ENCODE measurements at places on chromosomes 11 and 22.
A peak's percentile ranks its signal among the peaks of the same experiment; 100 is the strongest.

GRCh38 chr11:67261946-67262681, 4.2 kb upstream of the GRK2 start:
- no peak for DNase-seq

DNA sequence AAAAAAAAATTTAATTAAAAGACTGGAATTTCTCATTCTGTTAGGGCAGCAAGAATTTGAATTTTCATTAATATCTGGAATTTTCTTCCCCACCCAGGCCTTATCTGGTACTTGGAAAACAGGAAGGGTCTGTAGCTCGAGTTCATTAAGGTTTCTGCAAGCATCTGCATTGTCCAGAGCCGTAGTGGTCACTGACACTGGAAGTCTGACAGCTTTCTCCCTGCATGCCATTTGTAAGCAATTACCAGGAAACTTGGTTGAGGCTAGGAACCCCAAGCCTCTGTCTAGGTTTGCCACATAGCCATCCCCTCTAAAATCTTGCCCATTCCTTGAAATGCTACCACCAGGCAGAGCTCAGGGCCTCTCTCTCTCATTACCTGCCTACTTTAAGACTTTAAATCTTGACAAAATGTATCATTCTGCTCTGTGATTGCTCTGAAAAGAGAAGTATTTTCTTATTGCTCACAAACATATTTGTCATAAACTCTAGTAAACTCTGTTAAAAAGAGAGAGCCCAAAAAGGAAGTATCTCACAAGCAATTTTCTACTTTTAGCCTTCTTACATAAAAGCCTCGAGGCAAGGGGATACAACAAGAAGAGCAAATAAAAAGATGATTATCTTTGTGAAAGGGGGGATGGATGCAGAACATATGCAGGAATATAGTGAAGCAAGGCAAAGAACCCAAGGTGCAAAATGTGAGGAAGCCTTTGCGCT, 5.5 kb upstream of the PGM2L1 start:
- DNase-seq: no peak

DNA sequence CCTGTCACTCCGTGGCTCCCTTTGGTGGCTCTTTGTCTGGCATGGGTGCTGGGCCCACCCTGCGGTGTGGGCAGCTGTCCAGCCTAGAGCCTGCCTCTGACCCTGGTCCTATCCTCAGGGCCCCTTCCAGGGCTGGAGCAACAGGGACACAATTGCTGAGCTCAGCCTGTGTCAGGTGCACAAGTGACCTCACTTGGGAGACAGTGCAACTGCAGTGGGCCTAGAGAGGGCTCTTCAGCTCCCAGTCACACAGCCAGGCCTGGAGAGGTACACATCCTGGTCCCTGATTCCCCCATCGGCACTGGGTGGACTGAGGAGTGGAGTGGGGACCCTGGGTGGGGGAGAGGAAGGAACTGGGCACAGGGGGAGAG, 43.9 kb downstream of the RTN4R start:
- DNase-seq: no peak

DNA sequence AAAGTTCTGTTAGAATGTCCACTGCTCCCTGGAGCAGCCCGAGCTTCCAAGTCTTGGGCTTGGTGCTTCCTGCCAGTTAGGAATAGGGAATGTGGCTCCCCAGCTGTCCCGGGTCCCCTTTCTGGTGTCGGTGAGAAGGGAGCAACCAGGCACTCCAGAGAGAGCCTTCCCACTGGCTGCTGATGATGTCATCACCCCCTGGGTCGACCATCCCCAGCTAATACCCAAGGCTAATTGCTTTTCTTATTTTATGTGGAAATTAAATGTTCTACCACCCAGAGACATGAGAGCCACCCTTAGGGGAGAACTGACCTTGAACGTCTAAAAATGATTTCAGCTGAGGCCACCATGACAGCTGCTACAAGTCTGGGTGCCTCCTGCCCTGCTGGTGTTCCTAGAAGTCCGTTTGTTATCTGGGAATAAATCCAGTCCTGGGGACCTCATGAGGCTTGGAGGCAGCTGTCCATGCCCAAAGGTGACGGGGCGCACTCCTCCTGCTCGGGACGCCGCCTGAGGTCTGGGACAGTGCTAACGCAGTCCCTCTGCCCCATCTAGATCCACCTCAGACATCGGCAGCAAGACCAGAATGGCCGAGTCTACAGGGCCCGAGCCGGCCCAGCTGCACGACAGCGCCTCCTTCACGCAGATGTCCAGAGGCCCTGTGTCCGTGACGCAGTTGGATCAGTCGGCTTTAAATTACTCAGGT, 42.3 kb downstream of the C11orf91 start:
- DNase-seq: no peak

DNA sequence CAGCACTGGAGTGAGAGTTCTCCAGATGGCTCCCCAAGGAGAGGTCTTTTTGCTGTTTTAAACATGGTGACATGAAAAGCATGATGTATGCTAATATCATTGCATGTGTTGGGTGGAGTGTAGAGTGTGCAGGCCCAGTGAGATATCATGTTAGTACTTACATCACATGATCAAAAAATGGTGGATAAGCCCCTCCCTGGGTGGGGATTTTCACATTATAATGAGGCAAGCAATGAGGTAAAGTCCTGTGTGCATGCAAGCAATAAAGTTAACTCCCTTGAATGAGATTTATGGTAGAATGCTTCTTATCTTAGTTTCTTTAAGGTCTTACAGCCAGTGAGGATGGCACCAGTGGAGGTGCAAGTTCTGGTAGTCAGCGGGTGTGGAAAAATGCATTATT, 8.5 kb downstream of the FAM111B start:
- DNase-seq: no peak

- DNase-seq: no peak
Measured at GRCh38 chr11:130709531-130709930, 206.7 kb downstream of the SNX19 start.

DNA sequence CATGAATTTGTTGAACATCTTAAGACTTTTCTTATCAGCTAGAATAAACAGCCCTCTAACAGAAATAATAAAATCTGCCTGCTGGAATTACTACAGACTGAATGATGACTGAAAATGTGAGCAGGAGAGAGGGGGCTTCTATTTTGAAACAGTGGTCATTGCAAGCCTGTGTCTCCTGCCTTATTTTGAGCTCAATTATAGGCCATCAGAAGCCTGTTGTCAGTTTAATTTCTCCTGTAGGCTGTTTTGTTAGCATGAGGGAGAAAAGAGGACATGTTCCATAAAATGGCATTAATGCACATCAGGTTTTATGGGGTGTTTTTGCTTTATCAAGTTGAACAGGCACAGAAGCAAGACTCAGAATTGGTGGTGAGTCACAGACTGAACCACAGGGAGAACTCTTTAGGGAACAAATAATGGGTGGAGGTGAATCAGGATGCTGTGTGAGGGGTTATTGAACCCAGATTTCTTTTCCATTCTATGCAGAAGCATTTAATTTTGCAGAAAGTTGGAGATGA, 129.1 kb downstream of the PARVA start:
- no peak for DNase-seq

- DNase-seq: no peak
Measured at GRCh38 chr22:17931400-17931825, 92.9 kb downstream of the MICAL3 start.

DNA sequence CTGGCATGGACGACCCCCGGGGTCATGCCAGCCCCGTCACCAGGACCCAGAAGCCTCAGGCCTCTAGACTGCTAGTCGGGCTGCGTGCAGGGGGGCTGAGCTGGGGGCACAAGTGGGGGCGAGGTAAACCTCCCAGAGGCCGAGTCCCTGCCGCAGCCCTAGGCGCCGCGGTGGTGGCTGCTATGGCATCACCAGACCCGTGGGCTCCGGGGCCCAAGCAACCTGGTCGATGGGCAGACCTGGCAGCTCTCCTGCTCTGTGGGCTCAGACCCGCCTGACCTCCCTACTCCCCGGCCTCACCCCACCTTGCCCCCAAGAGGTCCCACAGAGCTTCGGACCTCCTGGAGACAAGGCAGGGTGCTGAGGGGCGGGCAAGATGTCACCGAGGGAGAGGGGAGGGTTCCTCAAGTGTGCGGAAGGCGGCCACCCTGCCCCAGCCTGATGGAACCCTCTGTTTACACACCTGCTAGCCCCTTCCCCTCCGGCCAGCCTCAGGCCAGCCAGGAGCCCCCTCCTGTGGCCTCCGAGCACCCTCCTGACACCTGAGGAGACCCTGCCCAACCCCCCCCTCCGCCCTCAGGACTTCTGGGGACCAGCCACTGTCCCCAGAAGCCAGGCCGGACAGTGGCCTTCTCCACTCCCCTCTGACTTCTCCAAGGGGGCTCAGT, 9.4 kb downstream of the IGF2 start:
- DNase-seq: no peak

DNA sequence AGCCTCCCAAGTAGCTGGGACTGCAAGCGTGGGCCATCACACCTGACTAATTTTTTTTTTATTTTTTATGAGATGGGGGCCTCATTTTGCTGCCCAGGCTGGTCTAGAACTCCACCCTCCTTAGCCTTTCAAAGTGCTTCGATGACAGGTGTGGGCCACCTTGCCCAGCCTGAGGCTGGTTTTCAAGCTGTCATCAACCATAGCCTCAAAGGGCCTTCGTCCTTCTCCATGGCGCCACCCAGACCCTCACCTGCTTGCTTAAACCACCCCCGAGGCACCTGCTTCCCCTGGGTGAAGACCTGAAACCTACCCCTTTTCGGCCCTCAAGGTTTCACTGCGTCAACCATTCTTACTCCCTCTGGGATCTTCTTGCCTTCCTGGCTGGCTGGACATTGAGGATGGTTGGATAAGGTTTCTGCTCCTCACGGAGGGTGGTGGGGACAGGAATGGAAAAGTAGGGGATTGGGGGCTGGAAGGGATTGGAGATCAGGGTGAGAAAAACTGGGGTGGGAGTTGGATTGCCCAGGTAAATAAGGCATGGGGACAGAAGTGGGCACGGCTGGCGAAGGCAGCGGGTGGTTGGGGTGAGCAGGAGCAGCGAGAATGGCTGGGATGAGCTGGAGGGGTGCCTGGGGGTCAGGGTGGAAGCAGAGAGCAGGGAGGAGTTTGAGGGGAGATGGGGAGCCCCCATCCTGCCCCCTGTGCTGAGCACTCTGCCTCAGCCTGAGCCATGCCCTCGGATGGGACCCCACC, 2.8 kb upstream of the ACR start:
- no peak for DNase-seq

DNA sequence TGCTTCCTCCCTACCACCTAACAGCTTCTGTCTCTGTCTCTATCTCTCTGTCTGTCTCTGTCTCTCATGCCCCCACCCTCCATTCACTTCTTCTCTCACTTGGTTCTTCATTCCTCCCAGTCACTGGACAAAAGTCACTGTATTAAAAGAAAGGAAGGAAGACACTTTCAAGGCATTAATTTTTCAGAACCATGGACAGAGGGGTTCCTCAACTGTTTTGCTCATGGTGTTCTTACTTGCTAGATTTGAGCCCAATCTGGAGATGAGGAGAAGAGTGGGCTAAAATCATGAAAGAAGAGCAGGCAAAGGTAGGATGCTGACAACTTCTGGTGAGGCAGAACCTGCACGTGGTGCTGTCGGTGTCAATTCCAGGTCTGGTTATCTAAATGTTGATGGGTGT, 116.7 kb upstream of the LARGE1 start:
- no peak for DNase-seq

DNA sequence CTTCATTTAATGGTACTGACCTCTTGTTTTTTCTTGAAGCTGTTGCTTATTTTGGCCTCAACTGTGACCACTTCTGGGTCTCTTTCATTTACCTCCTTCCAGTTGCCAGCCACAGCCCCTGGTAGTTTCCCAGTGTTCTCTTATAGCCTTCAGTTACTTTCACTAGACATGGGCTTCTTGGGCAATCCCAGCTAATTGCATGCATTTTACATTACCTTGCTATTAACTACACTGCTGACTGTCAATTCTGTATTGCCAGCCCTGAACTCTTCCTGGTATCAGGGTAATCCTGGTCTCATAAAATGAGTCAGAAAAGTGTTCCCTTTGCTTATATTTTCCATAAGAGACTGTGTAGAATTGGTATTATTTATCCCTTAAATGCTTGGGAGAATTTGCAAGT, 195.8 kb upstream of the LARGE1 start:
- DNase-seq: no peak

- DNase-seq: no peak
Measured at GRCh38 chr11:67301951-67302516, 1.3 kb upstream of the SSH3 start.

DNA sequence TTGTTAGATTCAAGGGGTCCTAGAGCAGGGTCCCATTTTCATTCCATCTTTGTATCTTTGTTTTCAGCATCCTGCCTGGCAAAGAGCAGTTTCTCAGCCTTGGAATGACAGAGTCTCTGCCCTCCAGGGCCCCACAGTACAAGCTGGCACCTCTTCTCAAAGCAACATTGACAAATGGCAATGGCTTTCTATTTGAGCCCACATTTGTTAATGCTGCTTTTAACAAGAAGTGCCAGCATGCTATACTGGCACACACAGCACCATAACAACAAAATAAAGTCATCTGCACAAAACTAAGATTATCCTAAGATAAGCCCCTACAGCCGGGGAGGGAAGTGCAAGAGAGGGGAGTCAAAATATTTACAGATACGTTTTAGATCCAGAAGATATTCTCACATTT, 309.7 kb upstream of the C11orf87 start:
- no peak for DNase-seq

DNA sequence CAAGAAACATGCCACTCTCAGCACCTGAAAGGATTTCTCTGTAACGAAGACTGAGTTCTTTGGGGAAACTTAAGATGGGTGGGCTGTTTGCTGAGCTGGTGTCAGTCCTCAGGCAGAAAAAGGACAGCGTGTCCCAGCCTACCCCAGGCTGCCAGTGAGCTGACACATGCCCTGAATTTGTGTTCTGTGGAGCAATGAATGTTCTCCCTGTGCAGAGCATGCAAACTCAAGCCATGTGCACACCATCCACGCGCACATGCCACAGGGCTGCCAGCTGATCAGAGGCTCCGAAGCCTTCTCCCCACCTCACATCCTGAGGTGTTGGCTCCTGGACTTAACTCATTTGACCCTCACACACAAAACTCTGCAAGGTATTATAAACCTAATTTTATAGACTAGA, 104.9 kb downstream of the KCNC1 start:
- no peak for DNase-seq

DNA sequence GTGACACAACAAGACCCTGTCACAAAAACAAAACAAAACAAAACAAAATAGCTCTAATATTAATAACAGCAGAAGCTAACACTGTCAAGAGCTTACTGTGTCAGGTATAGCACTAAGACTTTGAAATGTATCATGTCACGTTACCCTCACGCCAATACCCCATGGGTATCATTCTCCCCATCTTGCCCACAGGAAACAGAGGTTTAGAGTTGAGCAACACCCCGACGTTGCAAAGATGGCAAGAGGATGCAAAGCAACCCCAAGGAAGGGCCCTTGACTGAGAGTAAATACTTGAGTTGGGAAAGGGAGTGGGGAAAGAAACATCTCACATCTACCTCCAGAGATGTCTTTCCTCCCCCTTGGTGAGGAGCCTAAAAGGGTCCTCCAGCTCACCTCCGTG, 366.8 kb downstream of the LARGE1 start:
- no peak for DNase-seq

- no peak for DNase-seq
Measured at GRCh38 chr11:123239191-123240150, 44.4 kb upstream of the CLMP start.

- DNase-seq: peak; percentile 73
Measured at GRCh38 chr11:65492637-65493366, 6.0 kb upstream of the MALAT1 start.
